NB4 (cell line): ENCODE measurements at places on chromosomes 5 and 9.

DNA sequence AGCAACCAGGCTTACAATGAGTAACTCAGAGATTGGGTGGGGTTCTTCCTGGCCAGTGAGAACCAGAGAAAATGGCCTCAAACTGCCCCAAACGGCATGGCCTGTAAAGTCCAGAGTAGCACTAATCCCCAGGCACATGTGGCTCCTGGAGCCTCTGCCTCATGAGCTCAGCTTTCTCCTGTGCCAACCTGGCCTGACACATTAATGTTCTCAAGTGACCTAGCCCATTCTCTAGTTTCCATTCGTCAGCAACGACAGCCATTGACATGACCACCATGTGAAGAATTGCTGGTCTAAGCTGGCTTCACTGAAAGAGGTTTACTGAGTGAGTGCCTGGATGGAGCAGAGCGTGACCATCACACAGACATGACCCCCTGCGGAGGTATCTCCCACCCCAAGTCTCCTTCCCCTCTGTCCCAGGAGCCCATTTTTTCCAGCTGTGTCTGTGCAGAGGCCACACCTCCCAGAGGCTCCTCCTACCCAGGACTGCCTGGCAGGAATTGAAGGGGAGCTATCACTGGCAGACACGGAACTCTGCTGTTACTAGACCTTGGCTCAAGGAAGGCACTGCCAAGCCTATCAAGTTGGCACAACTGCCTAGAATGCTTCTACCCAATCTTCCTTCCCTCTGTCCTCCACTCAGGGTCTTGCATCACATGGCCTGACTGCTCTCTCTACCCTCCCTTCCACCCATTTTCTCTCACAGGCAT is 59.0 kb upstream of the BOD1 start:
- no peak for DNase-seq

DNA sequence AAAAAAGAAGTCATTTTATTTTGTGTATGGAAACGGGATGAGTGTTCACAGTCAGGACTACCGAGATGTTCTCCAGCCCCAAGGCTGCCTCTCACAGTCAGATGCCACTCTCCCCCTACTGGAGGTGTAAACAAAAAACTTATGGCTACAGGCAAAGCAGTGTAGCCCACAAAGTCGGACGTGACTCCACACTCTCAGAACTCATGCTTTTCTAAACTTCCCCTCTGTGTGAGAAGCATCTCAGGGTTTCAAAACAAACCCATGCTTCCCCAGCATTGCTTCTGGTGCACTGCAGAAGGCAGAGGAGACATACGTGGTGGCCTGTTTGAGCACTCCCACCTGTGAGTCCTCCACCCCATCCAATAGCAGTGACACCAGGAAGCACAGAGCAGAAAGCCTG is 580.3 kb downstream of the BNC2 start:
- DNase-seq, result peak; percentile 84

GRCh38 chr5:136511046-136511445 is 145.7 kb upstream of the TRPC7 start:
- no peak for DNase-seq

GRCh38 chr5:160976181-160976580 is 124.2 kb upstream of the ATP10B start:
- no peak for DNase-seq

DNA sequence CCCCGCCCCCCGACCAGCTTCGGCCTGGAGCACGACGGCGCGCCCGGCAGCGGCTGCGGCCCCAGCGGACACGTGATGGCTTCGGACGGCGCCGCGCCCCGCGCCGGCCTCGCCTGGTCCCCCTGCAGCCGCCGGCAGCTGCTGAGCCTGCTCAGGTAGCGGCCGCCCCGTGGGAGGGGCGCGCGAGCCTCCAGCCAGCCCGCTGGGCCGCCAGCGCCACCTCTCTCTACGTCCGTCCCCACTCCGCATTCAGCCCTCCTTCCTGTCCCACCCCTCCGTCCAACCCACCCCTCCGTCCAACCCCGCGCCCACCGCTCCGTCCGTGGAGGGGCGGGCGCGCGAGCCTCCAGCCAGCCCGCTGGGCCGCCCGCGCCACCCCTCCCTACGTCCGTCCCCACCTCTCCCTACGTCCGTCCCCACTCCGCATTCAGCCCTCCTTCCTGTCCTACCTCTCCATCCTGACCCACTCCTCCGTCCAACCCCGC is 6.5 kb downstream of the ADAMTS13 start:
- DNase-seq, result no peak

DNA sequence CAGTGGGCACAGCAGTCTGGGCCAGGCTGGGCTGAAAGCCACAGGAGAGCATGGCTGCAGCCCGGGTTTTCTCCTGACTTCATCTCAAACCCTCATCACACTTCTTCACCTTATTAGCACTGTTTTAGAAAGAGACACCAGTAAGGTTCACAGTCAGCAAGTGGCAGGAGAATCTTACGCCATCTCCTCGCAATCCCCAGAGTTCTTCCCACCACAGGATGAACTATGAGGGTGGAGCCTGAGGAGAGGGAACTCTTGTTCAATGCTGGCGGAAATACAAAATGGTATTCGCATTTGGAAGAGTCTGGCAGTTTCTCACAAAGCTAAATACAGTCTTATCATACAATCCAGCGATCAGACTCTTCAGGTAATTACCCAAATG is 14.7 kb downstream of the BICD2 start:
- peak; percentile 64 for DNase-seq

DNA sequence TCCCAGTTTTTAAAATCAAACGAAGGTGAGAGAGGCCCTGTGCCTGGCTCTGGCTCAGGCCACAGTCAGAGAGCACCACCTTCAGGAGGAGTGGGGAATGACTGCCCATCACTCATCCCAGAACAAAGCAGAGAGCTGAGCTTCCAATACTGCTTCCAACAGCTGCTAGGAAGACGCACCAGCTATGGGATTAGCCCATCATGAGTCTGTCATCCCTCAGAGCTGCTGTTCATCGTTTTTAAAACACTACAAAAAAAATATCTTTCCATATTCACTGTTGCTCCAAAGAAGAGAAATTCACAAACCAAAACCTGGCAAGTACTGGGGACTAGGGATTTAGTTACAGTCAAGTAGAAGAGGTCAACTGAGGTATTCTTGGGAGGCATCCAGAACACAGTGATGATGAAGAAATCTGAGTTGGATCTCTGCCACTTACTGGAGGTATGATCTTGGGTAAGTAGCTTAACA is 102.4 kb downstream of the CDK5RAP2 start:
- peak; percentile 49 for DNase-seq

DNA sequence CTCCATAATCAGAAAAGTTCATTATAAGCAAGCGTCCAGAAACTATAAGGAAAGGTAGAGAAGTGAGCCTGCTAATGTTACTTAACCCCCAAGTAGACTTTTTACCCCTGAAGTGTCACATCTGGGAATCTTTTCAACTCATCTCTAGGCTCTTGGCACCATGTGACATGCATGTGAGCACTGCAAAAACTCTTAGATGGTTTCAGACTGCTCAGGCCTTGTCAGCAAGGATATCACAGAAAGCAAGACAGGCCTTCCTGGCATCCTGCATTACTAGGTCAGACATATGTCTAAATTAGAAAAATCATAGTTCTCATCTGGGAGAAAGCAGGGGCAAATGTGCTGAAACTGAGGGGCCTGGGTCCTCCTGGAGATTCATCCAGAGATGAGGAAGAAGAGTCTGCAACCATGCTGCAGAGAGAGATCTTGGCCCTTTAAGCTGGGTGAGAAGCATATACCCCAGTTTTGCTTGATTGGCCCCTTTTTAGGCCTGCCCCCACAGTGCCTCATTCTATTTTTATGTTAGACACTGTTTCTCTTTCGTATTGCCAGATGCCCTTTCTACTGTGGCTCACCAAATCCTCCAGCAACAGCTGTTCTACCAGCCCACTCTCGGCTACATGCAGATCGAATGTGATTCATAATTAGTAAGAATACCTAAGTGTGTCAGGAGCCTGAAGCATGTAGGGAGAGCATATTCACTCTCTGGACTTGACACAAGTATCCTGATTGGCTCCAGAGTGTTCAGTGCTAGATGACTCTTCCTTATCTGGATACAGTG is 19.0 kb downstream of the TMEM8B start:
- DNase-seq, result no peak

DNA sequence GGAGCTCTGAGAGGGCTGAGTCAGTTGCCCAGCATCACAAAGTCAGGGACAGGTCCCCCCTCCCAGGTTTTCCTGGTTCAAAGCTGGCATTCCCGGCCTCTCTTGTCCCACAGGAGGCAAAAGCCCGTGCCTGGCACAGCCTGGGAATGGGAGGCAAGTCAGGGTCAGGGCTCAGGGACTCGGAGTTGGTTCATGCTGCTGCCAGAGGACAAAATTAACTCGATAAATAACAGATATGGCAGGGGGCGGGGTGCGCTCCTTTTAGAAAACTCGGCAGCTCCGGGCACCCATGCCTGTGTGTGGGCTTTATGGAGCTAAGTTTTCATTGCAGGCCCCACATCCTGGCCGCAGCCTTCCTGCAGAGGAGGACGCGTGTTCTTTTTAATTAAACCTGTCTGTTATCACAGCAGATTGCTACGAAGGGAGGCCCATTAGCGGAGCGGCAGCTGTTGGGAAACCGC is 62.8 kb upstream of the LMX1B start:
- peak; percentile 57 for DNase-seq

GRCh38 chr9:69195668-69196067 is 21.6 kb downstream of the TJP2 start:
- DNase-seq, result no peak

DNA sequence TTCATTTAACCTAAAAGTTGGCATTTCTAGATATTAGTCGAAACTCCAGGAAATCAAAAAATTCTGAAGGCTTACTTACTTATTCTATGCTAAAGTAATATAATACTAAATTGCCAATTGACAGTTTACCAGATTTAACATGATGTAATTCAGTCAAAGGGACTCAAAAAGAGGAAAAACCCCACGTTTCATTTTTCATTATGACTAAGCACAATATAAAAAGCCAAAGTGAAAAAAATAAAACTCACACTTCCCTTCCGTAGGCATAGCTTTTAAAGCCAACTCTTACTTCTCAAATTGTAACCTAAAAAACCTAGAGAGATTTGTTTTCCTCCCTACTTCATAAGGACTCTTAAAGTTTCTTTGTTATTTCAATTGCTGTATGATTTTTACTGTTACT is 146.6 kb downstream of the RAPGEF6 start:
- peak; percentile 10 for DNase-seq

GRCh38 chr5:69268899-69269298 is 34.2 kb downstream of the CDK7 start:
- peak; percentile 66 for DNase-seq

GRCh38 chr9:2413160-2413805 is 208.3 kb upstream of the VLDLR start:
- no peak for DNase-seq

GRCh38 chr9:81671880-81672280 is 17.5 kb downstream of the TLE1 start:
- DNase-seq, result no peak
